Stimulated activated CD8-positive, alpha-beta memory T cell treated with anti-CD3 and anti-CD28 coated beads, Interleukin-7, amount 100 ng/mL, for 1 hour (primary cell): ENCODE measurements at places on chromosomes 4 and X.
A peak's percentile ranks its signal among the peaks of the same experiment; 100 is the strongest.

- no peak for DNase-seq
Measured at GRCh38 chrX:2596555-2597255, 94.4 kb upstream of the CD99 start.

DNA sequence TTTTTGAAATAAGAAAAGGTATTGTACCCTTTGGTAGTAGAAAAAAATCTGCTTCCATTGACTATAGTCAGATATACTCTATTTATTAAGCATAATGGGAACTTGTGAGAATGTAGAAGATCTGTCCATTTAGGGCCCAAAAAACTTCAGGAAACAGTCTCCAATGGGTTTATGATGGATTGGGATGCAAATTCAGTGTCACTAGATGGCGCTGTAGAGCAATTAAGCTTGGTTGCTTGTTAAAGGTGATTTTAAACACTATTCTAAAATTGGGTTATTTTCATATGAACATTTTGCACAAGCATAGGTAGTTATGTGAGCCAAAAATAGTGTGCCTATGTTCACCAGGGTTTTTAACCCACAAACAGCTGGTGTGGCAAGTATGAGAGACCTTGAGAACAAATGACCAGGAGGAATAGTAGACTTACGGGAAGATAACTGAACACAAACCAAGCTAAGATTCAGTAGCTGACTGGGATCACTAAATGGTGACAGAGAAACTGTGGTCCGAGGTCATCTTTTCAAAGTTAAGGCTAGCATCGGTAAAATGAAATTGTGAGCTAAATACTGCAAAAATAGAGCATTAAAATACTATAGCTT lies 80.3 kb upstream of the LSM6 start:
- no peak for DNase-seq

GRCh38 chr4:145404761-145405160 lies 76.9 kb upstream of the SMAD1 start:
- DNase-seq, result no peak

DNA sequence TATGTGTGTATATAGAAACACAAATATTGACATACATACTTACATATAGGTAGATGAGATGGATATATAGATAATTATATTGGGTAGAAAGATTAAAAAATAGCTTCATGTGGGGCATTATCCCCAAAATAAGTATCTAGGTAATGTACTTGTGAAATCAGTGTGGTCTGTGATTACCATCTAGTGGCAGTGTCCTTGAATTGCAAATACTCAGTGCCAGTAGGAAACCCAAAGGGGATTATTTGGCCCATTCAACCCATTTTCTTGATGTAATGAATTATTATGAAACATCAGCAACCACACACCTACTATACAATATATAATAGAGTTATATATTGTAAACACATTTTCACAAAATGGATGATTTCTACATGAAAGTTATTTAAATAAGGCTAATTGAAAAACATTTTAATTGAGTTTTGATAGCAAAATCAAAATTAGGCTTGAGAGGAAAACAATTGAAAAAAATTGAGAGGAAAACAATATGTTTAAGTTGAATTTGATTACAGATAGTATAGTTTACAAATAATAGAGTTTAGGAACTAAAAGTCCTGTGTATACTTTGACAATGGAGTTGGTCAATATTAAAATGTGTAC lies 389.4 kb downstream of the GALNTL6 start:
- no peak for DNase-seq

- no peak for DNase-seq
Measured at GRCh38 chr4:159765382-159765781, 662.5 kb downstream of the RAPGEF2 start.

GRCh38 chr4:177862541-177863176 lies 420.4 kb upstream of the AGA start:
- DNase-seq, result no peak

GRCh38 chrX:12844319-12844718 lies 22.6 kb upstream of the TLR7 start:
- no peak for DNase-seq

GRCh38 chr4:118099106-118099505 lies 64.8 kb downstream of the NDST3 start:
- no peak for DNase-seq

DNA sequence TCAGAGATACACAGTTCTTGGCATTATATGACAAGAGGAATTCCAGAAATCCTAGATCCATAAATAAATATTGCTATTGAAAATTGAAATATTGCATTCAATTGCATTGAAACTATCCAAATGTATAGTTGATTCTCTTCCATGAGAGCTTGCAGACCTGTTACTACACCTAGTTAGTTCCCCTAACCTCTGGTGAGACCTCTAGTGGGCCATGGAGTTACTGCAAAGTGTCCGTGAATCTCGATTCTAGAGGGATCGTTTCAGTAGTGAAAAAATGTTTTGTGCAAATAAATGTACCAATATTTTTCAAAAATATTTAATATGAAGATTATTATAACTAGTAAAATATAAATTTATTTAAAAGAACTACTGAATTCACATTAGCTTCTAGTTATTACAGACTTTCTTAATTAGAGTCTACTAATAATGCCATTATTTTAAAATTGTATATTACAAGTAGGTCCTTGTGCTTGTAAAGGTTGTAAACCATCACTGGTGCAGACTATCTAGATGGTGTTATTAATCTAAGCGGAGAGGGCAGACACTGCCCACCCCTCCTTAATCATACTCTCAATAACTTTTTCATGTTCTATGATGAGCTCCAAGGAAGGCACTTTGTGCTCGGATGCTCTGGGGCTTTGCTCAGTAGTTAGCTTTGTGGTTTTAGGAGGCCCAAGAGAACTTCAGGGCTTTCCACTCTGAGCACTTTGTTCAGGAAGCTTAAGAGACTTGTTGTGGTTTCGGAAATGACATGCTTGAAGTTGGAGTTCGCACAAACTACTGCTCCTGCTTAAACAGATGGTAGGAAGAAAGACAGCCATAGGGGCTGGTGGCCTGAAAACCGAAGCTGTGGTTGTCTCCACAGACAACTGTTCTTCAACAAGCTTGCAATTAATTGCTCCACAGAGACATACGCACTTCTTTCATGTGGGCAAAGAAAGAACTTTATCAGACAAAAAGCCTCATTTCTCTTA lies 42.8 kb downstream of the IL21 start:
- peak; percentile 33 for DNase-seq

DNA sequence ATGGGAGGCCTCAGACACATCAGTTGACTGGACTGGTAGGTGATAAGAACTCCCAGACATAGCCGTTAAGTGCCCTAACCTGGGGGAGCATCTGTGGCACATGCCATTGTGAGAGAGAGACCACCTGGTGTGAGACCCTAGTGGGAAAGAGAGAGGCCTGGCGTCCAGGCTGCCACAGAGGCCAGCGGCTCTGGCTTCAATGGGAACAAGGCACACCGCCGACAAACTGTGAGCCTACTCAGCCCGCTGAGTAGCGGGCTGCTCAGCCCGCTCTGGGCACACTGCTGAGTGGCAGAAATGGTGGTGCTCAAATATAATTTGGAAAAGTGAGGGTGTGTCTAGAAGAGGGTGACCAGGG lies 34.0 kb downstream of the PHKA2 start:
- no peak for DNase-seq

DNA sequence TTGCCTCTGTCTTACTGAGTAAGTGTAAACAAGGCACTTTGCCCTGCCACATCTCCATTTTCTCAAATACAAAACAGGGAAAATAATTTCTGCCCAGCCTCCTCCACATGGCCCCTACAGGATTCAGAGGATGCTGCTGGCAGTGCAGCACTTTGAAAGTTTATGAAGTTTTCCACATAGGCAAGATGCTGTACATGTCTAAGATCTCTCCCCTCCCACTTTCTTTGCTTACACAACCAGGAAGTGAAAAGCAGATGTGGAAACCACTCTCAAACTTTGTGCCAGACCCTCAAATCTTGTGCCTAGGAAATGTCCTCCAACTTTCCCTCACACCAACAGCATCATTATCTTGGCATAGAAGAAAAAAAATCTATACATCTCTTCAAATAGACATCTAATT lies 257.0 kb upstream of the LDB2 start:
- DNase-seq, result no peak

DNA sequence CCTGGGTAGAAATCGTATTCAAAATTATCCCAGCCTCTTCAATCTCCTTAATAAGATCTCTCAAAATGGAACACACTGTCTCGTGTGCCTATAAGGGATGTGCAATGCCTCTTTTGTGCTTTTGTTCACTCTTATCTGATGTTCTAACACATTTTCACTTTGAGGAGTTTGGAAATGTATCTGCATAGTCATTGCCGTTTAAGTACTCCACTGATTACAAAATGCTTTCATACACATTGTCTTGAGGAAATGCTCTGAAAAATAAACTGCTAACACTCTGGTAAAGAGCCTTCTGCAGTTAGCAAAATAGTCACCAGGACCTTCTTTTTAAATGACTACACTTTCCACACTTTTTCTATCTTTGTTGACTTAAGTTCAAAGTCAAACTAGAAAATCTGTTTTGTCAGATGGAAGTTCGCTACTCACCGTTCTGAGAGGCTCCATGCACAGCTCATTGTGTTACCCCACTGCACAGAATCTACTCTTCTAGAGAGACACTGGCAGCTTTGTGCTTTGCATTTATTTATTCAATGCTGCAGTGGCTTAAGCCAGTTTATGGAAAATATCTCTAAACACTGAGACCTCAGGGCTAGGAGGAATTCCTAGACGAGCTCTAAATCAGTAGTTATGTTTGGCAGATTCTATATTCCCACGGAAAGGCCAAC lies 159.0 kb downstream of the CHIC2 start:
- DNase-seq, result no peak
